HT1080 (cell line): ENCODE measurements at places on chromosomes 4 and X.
A peak's percentile ranks its signal among the peaks of the same experiment; 100 is the strongest.

- no peak for DNase-seq
These were observed 130.6 kb downstream of the LDB2 start for GRCh38 chr4:16767861-16768260.

- DNase-seq, result no peak
These were observed 25.2 kb upstream of the PLAC1 start for GRCh38 chrX:134683351-134684005.

DNA sequence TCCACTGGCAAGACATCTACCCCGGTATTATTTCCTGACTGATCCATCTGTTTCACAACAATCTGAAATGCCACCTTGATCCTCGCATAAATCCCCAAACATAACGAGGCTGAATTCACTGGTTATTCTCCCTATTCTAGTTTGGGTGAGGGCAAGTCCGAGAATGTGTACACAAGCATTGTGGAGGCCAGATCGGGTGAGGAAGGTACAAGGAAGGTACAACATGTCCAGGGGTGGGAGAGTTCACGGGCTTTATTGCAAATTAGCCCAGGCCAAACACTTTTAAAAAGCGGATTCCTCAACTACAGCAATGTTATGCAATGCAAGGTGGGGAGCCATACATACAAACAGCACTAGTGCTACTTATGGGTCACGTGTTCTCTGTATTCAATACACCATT lies 82.0 kb upstream of the STS start:
- DNase-seq, result no peak

- DNase-seq, result no peak
These were observed 40.7 kb downstream of the KLHL2 start for GRCh38 chr4:165248102-165248501.

- peak; percentile 4 for DNase-seq
These were observed at the start of gene FGD1 for GRCh38 chrX:54495814-54496516. Gene FGD1, minus strand, starts transcription at chrX:54496234. Its CDS starts 802 bp downstream, at chrX:54495432.

DNA sequence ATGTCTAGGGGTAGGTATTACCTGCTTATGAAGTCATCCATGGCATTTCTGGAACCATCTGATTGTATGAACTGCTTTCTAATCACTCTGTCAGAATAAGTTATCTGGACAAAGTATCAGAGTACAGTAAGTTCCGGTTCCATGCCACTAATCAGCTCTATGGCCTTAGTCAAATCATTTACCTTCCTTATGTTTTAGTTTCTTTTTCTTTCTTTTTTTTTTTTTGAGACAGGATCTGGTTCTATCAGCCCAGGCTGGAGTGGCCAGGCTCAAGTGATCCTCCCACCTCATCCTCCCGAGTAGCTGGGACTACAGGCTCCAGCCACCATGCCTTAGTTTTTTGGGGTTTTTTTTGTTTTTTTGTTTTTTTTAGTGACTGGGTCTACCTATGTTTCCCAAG lies 11.5 kb downstream of the XIAP start:
- DNase-seq, result no peak

DNA sequence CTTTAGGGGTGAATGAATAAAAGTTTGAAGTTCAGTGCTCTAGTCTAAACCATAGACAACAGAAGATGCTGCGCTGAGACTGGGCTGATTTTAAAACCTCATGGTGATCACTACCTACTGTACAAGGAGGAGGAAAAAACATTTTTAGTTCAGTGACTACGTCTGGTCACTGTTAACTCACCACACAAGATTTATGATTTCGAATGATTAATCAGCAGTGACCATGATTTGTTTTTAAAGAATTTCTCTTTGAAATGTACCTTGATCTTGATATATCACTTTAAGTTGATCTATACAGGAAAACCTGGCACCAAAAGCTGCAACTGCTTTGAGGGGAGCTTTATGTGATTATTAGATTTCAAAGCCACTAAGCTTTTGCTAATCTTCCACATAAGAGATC lies 286.3 kb downstream of the PDGFC start:
- DNase-seq, result no peak

DNA sequence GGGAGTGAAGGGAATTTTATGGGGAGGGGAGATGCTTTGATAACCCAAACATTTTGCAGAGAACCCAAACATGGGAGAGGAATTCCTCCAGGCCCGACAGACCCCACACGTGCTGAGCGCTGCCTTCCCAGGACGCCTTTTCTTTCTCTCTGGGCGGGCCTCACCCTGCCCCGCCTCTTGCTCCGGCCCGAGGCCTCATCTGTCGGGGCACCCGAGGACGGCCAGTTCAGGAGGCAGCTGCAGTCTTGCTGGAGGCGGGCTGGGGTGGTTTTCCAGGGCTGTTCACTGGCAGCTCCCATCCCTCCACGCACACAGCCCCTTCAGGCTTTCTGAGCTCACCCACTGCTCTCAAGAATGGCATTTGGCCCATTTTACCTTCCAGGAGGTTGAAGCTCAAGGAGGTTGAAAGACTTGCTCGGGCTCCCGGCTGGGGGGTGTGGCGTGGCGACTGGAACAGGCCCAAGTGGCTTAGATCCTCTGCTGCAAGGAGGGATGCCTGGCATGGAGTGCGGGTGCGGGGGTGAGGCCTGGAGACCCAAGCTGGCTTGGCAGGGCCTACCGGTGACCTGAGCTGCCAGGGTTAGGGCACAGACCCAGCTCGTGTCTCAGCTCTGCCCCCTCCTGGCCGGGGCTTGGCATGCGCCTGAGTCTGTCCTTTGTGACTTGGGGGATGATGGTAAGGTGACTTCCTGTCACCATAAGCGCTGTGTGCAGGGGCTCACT lies 99.2 kb downstream of the PSAPL1 start:
- DNase-seq, result no peak

GRCh38 chr4:112378858-112379257 lies 81.7 kb downstream of the ALPK1 start:
- no peak for DNase-seq

DNA sequence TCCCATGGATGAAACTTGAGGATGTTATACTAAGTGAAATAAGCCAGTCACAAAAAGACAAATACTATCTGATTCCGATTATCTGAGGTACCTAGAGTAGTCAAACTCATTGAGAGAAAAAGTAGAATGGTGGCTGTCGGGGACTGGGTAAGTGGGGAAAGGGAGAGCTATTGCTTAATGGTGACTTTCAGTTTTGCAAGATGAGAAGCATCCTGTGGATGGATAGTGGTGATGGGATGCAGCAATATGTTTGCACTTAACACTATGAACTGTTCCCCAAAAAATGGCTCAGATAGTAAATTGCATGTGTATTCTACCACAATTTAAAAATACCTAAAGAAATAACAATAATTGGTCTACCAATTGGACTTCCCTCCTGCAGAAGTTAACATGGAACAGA lies 181.5 kb downstream of the SHROOM3 start:
- DNase-seq, result no peak

DNA sequence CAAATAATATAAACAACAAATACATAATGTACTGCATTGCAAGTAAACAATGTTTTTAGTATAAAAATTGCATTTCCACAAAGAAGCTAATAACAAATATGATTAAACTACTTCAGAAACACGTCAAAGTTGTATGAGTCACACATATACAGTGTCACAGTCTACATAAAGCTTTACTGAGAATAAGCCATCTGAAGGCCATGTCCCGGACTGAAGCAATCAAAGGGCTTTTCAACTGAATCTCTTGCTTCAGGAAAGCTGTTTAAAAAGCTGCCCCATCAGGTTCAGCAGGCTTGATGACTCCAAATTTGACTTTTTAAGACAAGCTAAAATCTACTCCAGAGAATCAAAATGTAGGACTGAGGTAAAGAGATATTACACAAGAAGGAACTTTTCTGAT lies 1476.8 kb downstream of the ADGRL3 start:
- no peak for DNase-seq

GRCh38 chr4:31687717-31688342 lies 967.7 kb downstream of the PCDH7 start:
- DNase-seq, result no peak

GRCh38 chrX:39665830-39666518 lies 431.8 kb downstream of the BCOR start:
- DNase-seq, result no peak

DNA sequence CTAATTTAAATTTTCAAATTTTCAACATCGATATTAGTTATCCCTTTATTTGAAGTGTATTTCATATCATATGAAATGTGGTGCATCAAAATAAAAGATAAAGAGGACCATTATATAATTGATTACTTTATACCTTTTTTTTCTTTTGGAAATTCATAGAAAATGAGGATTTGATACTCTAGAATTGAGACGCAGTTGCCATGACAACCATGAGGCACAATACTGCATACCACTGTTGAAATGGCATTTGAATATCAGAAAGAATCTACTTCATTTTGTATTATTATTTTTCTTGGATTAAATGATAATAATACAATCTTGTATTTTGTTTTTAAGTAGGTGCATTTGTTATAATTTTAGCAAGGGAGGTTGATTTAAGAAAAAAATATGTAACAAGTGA lies 323.1 kb downstream of the PCDH18 start:
- DNase-seq, result no peak

GRCh38 chr4:60194214-60194613 lies 1005.9 kb upstream of the ADGRL3 start:
- no peak for DNase-seq

GRCh38 chr4:128303986-128304385 lies 16.4 kb upstream of the PGRMC2 start:
- DNase-seq, result no peak

DNA sequence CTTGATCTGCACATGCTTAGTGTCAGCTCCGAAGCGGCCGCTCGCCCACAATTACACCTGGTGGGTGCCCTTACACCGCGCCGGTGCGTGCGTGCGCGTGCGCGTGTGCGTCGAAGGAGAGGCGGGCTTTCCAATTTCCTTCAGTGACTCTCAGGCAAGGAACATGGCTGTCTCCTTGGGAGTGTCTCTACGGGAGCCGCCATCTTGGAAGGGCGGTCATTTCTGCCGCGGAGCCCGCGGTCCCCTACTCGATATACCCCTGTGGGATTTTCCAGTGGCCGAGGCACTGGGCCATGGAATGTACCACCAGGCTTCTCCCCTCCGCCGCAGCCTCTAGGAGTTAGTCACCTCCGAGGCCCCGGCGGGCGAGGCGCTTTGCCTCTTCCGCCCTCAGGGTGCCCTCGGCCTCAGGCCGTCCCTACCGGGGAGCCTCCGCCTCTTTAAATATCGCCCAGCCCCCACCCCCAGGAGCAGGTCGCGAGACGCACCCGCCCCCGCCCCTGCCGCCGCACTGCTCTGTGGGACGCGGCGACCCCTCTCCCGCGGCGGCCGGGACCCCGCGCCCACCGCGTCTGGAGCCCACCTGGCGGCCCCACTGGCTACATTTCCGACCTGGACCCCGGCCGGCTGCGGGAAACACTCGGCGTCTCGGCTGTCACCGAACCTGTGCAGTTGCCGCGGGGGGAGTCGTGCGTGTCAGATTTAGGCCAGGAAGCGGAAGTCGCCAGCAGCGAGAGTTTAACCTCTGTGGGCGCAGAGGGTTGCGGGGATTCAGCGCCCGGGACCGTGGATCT lies at the start of gene ZNF41:
TSS of gene ZNF41 (minus strand) at position 711 of the 794 bp plus-strand sequence. CDS start 15,741 bp downstream, outside the sequence.
- DNase-seq, result peak; percentile 90

DNA sequence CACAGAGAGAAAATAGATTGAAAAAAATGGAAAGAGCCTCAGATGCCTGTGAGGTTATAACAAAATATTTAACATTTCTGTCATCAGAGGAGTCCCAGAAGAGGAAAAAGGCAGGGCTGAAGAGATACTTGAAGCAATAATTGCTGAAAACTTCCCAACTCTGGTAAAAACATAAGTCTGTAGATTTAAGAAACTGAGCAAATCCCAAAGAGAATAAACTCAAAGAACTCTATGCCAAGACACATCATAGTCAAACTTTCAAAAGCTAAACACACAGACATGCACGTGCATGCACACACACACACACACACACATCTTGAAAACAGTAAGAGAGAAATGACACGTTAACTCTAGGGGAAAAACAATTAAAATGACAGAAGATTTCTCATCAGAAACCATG lies 94.1 kb downstream of the SLC16A2 start:
- DNase-seq, result no peak

DNA sequence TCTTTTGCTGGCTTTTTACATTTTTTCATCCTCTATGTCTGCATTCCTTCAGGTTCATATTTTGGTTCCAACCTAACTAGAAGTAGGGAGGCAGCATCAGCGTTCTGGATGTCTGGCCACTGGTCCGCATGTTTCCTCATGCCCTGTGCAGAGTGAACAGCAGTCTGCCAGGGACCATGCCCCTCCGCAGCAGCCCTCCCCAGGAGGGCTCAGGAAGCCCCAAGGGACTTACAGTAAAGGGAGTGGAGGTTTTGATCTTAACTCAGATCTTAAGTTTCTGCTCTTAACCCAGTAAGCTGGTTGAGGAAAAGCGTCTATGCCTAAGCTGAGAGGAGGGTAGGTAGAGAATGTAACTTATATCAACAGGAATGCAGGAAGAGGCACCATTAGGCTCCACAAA lies 45.0 kb upstream of the LEF1 start:
- no peak for DNase-seq

GRCh38 chr4:71241501-71242288 lies 97.1 kb upstream of the SLC4A4 start:
- no peak for DNase-seq

DNA sequence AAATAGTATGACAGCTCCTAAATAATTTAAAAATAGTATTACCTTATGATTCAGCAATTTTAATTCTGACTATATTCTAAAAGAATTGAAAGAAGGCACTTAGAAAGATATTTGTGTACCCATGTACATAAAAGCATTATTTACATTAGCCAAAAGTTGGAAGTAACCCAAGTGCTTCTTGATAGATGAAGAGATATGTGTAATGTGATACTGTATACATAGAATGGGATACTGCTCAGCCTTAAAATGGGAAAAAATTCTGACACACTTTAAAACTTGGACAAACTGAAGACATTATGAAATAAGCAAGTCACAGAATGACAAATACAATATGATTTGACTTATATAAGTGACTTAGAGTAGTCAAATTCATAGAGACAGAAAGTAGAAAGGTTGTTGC lies 112.2 kb downstream of the IDS start:
- DNase-seq, result no peak

DNA sequence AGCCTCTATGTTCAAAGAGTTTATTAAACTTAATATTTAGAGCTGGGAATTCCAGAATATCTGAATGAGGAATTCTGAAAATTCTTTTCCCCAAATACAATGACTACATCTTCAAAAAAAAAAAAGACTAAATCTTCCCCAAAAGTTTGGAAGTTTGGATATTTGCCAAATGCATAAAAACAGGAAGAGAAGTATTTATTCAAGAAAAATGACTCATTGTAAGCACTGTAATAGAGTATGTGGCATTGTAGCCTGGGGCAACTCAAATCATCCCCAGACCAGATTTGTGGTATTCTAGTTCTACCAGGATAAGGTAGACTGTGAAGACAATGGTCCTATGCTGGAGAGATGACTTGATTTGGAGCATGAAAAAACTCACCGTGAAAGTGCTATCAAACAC lies 78.5 kb upstream of the PDHA2 start:
- DNase-seq, result peak; percentile 79

GRCh38 chr4:184275766-184276165 lies 58.1 kb upstream of the ENPP6 start:
- no peak for DNase-seq

- DNase-seq, result no peak
These were observed 10.5 kb downstream of the PPAT start for GRCh38 chr4:56424697-56425514.

DNA sequence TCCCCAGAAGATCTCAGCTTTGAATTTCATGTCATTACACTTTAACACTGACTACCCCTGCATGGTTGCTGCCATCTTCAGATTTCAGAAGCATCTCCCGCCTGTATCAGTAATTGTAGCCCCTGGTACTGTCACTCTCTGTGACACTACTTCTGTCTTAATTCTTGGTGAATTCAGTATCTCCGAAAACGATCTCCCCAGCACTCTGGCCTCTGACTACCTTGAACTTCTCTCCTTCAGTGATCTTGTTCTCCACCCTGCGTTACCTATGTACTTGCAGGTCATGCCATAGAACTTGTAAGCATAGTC lies 53.8 kb upstream of the ABCG2 start:
- no peak for DNase-seq
